ENCODE measurements at places on chromosomes 3 and 15.

GRCh38 chr3:127954640-127955039 lies 39.6 kb downstream of the KBTBD12 start:
- no peak for DNase-seq

DNA sequence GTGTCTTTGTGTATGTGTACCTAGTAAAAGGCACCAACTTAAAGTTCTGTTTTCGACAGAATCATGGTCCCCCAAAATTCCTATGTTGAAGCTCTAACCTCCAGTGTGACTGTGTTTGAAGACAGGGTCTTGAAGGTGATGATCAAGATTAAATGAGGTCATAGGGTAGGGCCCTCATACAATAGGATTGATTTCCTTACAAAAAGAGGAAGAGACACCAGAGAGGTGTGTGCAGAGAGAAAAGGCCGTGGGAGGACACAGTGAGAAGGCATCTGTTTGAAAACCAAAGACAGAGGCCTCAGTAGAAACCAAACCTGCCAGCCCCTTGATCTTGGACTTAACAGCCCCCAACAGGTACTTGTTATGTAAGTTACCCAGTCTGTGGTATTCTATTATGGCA lies 52.0 kb upstream of the CORO2B start:
- no peak for DNase-seq

- no peak for DNase-seq
These were observed 343.5 kb downstream of the NEK10 start for GRCh38 chr3:27025718-27026117.

- DNase-seq: no peak
These were observed 6.8 kb upstream of the PDIA5 start for GRCh38 chr3:123060054-123060453.

- no peak for DNase-seq
These were observed 16.2 kb upstream of the CCR9 start for GRCh38 chr3:45870099-45870498.

GRCh38 chr3:126930936-126931600 lies 51.8 kb upstream of the PLXNA1 start:
- DNase-seq: no peak

- DNase-seq: no peak
These were observed 127.4 kb downstream of the MYRIP start for GRCh38 chr3:39936848-39937247.

- DNase-seq: no peak
These were observed 27.6 kb downstream of the CD200 start for GRCh38 chr3:112360561-112360960.

GRCh38 chr15:66848686-66849392 lies 146.8 kb downstream of the SMAD6 start:
- no peak for DNase-seq

GRCh38 chr15:39195961-39196486 lies 384.9 kb upstream of the THBS1 start:
- DNase-seq: no peak

GRCh38 chr3:141738891-141739363 lies 829 bp downstream of the RNF7 start:
- DNase-seq: peak; percentile 18

GRCh38 chr3:9791127-9791526 lies 1.1 kb downstream of the TADA3 start:
- DNase-seq: no peak

GRCh38 chr3:33187368-33187634 lies 31.3 kb downstream of the SUSD5 start:
- DNase-seq: no peak

GRCh38 chr3:6287088-6287875 lies 573.6 kb upstream of the GRM7 start:
- no peak for DNase-seq

All from SIG-M5 (cell line).